ENCODE measurements at places on chromosomes 7 and 10.

- DNase-seq: no peak
Observed at GRCh38 chr10:77226020-77226419, 411.6 kb downstream of the KCNMA1 start.

- DNase-seq: no peak
Observed at GRCh38 chr10:107264742-107265141, 100.2 kb upstream of the SORCS1 start.

GRCh38 chr7:88150033-88150432, 69.8 kb downstream of the SRI start:
- DNase-seq: no peak

DNA sequence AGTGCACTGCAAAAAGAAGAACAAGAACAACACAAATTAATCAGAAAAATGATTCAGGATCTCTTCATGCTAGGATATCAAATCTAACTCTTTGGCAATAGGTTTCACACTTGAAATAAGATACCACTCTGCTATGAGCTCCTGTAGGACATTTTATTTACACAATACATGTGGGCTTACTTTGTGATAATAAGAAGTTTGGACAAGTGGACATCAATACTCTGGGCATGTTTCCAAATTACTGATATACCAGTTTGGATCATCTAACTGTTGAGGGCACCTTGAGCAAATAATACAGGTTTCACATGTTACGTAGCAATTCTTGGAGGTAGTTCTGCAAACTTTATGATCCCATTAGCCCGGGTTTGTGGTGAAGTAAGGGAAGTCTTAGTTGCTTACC, 59.8 kb downstream of the CPVL start:
- DNase-seq: peak; percentile 60

DNA sequence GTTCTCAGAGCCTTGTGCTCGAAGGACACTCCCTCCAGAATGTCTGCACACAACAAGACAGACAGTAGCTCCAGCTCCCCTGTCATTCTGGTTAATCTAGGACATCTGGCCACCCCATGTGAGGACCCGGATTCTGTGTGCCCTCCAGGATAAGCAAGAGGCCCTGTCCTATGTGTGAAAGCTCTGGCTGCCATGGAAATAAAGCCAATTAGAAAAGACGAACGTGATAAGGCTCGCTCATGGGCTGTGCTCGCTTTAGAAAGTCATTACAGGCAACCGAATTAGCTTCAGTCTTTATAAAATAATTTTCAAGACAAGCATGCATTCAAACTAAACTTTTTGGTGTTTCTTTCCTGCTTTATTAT, 263.4 kb downstream of the INHBA start:
- DNase-seq: no peak

DNA sequence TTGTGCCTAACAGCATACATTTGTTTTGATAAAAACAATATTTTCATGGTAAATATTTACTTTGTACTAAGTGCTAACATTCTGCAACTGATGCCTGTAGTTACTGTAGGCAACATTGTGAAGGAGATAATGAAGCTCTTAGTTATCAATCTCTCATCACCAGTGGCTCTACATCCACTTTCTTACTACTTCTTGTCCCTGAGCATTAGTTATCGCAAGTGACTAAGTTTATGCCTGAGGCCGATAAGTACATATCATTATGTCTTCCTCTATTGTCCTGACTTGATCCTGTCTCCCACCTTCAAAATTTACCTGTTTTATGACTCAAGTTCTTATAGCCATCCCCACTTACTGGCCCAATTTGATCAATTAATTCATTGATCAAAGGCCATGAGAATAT, 63.6 kb downstream of the MACC1 start:
- no peak for DNase-seq

GRCh38 chr10:75431180-75432111, at the start of gene LRMDA:
Gene LRMDA, plus strand, starts transcription at chr10:75431624.
- no peak for DNase-seq

Data from NCI-H2107 (cell line).